Osteocyte (in vitro differentiated cells): ENCODE measurements at places on chromosomes 6 and 20. TPM values are rescaled to one million over a fixed set of nuclear protein-coding genes. Genes with fewer than 3 reads are reported as not detected.
A peak's percentile ranks its signal among the peaks of the same experiment; 100 is the strongest.

GRCh38 chr20:24640686-24641085 is 171.3 kb downstream of the SYNDIG1 start:
- peak; percentile 70 for DNase-seq

TMEM14C gene
- total RNA-seq: 121 and 122 TPM in 2 replicates

DNA sequence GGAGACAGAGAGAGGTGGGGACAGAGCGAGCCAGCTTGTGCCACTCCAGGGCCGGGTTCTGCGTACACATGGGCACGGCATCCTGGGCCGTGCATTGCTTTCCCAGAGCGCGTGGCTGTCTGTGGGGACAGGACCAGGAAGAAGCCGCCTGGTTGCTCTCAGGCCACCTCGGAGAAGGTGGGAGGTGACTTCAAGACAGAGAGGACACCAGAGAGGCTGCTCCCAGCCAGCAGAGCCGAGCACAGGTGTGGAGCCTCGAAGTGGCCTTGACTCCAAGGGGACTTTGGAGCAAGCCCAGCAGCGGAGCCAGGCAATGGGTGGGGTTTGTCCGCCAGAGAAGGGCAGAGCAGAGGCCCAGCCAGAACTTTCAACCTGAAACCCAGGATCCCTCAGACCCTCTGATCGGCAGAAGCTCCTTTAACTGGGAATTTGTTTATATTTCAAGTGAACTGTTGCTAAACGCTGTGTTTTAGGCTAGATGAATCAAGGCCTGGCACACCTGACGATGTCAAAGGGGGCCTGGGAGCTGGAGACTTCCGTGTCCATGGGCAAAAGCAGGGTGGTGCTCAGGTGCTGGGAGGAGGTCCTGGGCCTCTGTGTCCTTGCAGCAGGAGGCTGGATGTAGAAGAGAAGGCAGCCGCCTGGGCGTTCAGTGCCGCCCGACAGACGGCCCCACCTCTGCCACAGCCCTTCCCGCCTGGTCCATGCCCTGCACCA is 262.1 kb downstream of the DLL1 start:
- no peak for DNase-seq

- DNase-seq: no peak
Observed at GRCh38 chr20:11143481-11143880, 469.7 kb upstream of the JAG1 start.

GRCh38 chr6:164097551-164098398 is 683.3 kb downstream of the QKI start:
- DNase-seq: no peak

DNA sequence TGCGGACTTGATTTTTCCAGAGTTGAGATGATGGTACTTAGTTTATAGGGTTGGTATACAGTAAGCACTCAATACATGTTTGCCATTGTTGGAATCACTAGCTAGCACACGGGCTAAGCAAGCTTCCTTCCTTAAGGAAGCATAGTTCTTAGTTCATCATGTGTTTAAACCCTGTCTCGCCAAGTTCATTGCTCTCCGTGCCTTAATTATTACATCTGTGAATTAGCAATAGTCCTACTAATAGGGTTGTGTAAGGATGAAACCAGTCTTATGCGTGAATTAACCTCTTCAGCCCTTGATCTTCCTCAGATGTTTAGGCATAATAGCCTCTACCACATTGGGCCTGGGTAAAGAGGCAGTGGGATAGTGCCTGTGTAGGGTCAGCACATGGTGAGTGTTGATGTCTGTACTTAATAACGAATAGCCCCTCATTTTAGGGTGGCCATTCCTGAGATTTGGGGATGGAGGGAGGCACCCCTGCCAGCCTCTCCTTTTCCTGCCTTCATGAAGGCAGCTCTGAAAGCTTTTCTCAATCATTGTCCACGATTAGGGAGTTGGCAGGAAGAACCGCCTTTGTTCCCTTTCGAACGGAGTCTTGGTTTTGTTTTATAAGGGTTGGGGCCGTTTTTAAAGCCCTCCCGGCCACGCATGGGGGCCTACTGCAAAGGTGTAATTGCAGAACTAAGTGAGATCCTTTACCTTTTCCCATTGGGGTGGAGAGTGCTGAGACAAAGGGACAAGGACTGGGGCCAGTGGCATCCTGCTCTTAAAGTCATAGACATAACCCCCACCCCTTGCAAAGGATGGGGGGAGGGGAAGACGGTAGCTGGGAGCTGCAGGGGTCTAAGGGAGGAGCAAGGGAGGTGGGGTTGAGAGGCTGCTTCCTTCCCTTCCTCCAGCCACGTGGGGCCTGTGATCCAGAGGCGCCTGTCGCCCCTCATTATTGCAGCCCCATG is 2.1 kb downstream of the DNMT3B start:
- no peak for DNase-seq

- DNase-seq: no peak
Observed at GRCh38 chr6:44558832-44559251, 171.3 kb downstream of the CDC5L start.

DNA sequence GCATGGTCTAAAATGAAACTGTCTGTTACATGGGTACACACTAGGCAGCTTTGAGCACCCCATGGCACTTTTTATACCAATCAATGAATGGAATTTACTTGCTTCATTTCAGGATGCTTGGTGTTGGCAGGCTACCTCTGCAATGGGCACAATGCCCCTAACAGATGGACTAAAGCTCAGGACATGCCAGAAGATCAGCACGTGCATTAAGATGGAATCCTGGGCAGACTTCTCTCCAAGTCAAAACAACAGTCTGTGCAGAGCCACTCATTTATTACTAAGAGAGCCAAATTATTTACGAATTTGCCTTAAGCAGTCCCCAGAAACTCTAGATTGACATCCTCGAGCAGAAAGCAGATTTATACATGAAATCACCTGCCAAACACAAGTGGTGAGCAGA is 55.8 kb upstream of the SCML4 start:
- DNase-seq: no peak
